ENCODE measurements at places on chromosomes 6 and 20.

- DNase-seq, result no peak
Measured at GRCh38 chr20:20205862-20206236, 153.5 kb downstream of the CFAP61 start.

DNA sequence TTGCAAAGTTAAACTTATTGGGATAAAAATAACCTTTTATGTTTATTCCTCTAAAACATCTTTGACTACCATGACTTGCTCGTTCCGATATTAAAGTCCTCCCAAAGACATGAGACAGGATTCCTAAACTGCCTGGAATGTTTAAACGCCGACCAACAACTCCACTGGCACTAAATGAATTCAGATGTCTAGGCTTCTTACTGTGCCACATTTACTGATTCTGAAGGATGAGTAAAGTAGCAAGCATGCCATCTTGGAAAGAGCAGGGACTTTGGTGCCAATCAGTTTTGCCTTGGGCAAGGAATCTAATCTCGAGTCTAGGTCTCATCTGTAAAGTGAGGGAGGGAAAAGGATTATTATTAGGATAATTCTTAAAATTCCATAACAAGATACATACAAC is 25.3 kb downstream of the MBOAT1 start:
- no peak for DNase-seq

DNA sequence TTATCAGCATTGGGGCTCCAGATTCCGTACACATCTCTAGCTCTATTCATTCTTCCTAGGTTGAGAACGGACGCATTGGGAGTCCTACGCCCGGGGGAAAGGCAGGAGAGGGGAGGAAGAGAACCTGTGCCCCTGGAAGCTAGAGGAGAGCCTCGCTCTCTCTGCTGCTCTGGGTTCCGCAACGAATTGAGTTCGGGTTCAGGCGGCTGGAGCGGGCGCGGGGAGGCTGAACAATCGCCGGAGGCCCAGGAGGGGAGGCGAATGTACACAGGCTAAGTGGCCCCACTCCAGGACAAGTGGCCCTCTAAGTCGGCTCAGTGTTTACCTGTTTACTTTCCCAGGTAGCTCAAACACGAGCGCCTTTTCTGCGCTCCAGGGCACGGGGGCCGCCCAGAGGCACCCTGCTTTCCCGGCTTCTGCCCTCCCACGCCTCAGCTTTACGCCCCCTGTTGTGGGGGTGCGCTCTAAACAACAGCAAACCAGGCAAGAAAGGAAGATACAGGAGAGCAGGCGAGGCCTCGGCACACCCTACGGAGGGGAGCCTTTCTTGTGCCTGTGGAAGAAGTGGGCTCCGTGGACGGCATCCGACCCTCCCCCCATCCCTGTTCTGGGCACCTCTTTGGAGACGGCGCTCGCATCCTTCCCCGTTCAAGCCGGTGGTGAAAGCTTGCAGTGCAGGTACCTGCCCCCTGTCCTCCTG is 4.6 kb upstream of the NKX2-2 start:
- DNase-seq, result no peak

- no peak for DNase-seq
Measured at GRCh38 chr6:160131636-160132296, 10.2 kb downstream of the SLC22A1 start.

- no peak for DNase-seq
Measured at GRCh38 chr6:90003941-90004340, 109.7 kb downstream of the GJA10 start.

- DNase-seq, result no peak
Measured at GRCh38 chr20:33563788-33564187, 73.9 kb downstream of the CBFA2T2 start.

DNA sequence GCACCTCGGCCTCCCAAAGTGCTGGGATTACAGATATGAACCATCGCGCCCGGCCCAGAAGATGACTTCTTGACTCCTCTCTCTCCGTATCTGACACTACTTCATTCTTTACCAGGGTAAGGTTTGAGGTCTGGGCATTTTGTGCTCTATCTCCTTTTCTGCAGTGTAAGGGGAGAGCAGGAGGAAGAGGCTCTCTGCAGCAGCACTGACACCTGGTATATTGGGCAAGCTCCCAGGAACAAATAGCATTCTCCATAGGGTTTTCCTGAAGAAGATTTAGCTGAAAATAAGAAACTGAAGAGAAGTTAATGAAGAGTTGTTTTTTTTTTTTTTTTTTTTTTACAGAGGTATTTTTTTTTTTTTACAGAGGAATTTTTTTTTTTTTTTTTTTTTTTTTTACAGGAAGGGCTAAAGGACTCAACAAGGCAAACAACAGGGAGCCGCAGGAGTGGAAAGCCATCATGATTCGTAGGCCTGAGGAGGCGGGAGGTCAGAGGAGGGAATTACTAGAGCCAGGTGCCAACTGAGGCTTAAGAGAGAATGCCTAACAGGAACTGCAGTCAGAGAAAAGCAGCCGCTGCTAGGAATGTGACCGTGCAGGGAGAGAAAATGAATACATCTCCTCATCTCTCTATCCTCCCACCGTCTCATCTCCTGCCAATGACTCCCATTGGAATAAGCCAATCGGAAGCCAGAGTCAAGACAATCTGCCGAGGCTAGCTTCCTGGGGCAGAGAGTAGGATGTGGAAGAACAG is 34.7 kb upstream of the ADGRF4 start:
- no peak for DNase-seq

- no peak for DNase-seq
Measured at GRCh38 chr6:133818320-133818719, 70.6 kb upstream of the TCF21 start.

GRCh38 chr20:54711071-54711470 is 235.7 kb downstream of the DOK5 start:
- DNase-seq, result no peak

DNA sequence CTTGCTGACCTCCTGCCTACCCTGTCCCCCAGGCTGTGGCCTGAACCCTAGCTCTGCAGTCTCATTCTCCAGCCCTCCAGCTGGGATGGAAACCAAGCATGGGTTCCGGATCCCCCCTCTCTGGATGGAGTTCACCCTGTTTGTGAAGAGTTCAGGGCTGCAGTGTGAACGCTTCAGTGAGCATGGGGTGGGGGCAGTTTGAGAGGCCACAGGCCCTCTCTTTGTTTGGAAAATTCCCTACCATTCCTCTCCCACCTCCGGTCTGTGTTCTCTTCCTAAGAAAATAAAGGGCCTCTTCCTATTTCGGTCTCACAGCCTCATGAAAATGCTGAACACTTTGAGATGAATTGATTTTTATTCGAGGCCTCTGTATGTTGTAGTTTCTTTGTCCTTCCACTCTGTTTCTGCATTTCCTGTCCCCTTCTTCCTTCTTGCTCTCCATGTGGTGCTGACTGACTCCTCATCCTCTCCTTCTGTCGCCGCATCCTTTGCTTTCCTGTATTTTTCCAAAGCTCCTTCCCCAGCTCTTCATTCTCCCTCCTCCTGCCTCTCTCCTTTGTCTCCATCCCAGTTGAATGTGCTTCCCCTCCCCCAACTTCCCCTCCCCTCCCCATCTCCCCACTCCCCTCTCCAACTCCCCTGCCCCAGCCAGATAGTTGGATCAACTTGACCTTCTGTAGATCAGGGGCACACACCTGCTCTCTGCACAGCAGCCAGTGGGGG is 2.4 kb upstream of the KCNK5 start:
- DNase-seq, result no peak

DNA sequence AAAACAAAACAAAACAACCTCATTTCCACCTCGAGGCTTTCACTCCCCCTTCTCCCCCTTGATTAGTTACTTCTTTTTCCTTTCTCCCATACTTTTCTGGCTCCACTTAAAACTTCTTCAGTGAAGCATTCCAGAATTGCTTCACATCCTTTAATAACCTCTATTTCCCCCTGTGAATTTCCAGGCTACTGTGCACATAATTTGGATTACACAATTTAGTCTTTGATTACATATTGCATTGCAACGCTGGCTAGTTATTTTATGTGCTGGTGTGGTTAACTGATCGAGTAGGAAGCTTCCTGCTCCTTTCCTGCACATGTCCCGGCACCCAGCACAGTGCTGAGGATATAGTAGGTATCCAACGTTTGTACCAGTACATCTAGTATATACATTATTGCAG is 28.1 kb upstream of the EEF1E1 start:
- no peak for DNase-seq

DNA sequence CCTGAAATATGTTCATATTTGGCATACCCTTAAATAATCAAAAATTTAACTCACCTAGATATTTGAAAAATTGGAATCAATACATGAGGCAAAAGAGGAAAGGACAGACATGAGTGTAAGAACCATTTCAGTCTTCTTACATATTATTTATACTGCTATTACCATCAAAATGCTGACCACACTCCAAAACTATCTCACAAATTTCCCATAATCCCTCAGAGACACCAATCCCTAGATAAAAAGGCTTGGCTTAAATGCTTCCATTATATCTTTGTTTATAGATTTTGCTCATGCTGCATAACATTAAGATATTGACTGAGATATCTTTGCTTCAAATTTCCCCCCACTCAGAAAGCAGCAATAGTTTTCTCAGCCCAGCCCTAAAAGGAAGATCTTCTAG is 11.7 kb upstream of the NT5DC1 start:
- DNase-seq, result no peak

GRCh38 chr6:63526931-63527330 is 45.3 kb upstream of the LOC128125822 start:
- no peak for DNase-seq

DNA sequence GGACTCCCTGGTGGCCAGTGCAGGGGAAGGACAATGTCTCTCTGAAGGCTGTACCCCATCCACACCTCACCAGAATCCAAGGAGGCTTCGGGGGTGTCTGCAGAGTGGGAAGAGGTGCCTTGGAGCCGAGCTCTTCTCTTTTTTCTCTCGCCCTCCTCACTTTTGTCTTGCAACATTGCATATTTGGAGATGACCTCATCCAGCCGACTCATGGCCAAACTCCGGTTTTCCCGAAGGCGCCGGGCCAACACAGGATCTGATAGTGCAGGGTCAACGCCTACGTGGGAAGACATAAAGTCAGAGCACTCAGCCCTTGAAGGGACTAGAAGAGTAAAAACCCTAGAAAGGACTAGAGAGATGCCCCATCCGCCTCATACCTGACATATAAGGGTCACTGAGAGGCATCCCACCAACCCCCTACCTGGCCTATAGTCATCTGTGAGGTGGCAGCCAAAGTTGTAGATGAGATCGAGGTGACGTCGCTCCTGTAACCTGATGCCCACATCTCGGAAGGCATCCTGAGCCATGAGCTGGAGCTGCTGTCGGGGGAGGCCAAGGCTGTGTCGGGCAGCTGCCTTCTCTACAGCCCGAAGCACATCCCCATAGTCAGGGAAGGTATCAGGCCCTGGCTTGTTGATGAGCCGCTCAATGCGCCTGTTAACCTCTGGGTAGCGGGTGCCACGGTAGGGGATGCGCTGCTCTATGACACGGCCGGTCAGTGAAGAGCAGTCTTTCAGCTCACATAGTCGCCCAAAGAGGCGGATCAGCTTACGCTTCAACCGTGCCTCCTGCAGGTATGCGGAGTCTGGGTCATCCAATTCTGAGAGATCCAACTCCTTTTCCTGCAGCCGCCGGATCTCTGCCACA is 3.0 kb upstream of the ZBTB22 start:
- no peak for DNase-seq

DNA sequence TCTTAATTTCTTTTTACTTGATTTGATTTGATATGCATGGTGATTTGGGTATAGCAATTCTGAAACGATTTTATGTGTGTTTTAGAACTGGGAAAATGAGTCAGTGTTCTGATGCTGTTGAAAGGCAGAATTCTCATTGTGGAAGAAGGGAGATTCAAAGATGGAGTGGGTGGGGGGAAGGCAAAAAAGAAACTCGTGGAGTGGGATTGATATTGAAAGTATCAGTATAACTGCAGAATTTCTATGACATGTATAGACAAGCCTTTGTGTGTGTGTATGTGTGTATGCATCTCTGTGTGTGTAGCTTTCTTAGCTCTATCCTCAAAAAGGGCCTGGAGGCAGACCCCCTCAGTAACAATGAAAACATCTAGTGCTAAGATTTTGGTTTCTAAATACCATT is 184.3 kb upstream of the OLIG3 start:
- DNase-seq, result no peak

DNA sequence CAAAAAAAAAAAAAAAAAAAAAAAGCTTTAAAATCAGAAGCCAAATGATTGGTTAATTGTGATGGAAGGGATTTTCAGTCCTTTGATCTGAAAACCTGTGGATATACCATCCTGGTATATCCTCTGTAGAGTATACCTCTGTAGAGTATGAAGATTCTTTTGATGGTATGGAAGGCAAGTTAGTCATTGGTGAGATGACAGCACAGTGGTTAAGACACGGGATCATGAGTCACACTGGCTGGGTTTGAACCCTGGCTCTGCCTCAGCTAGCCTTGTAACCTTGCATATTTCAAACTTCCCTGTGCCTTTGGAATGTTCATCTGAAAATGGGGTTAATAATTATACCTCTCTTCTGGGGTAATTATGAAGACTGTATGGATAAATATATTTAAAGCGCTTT is 179.3 kb downstream of the CARMIL1 start:
- DNase-seq, result no peak

GRCh38 chr6:4906293-4907276 is 97.3 kb downstream of the RPP40 start:
- peak; percentile 56 for DNase-seq

DNA sequence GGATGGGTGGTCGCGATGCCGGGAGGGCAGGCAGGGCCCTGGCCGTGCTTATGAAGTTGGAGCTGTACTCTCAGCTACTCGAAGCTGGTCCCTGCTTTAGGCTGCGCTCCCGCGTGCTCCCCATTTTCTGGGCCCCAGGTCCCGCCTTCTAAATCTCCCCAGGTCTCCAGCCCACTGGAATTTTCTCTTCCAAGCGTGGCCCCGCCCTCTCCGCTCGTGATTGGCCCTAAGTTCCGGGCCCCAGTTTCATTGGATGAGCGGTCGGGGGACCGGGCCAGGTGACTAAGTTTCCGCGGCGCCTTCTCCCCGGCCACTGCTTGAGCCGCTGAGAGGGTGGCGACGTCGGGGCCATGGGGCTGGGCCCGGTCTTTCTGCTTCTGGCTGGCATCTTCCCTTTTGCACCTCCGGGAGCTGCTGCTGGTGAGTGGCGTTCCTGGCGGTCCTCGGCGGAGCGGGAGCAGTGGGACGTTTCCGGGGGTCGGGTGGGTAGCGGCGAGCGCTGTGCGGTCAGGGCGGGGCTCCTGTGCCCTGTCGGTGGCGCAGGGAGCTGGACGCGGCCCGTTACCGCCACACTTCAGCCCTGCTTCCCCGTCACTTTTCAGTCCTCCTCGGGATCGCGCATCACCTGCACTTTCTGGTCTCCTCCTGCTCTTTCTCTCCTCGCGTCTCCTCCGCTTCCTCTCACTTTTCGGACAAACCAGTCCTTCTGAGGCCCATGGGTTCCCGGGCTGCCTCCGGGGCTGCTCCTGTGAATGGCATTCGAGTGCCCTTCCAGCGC is at the start of gene MICA:
Gene MICA, plus strand, starts transcription at position 313 of the 778 bp plus-strand sequence. Its CDS starts 38 bp downstream, at position 351.
- peak; percentile 90 for DNase-seq

GRCh38 chr6:30893001-30893591 is 8.8 kb downstream of the DDR1 start:
- no peak for DNase-seq

GRCh38 chr6:96611342-96611991 is 48.5 kb downstream of the FHL5 start:
- no peak for DNase-seq

DNA sequence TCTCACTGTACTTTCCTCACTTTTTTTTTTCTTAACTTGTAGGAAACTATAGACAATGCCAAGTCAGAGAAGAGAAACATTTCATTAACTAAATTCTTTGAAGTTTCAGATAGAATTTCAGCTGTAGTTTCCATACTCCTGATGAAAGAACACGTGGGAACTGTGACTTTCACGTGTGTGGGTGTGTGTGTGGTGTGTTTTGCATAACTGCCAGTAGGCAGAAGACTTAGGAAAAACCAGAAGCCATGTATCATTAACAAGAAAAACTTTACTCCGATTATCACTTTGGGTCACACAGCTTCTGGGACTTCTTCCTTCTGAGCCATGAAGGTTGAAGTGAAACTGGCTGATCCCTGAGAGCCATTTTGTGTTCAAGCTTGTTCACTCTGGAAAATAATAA is 483.3 kb downstream of the TFAP2B start:
- DNase-seq, result no peak
